ENCODE measurements at places on chromosomes 2 and 18. TPM values are rescaled to one million over a fixed set of nuclear protein-coding genes. Genes with fewer than 3 reads are reported as not detected.
A peak's percentile ranks its signal among the peaks of the same experiment; 100 is the strongest.

GRCh38 chr18:57772387-57772799 is 30.7 kb downstream of the ATP8B1 start:
- DNase-seq = no peak

Gene VRK2
- total RNA-seq = 18.3 TPM

- DNase-seq = no peak
Observed at GRCh38 chr2:170396799-170397459, 219.0 kb downstream of the MYO3B start.

GRCh38 chr18:48200631-48201336 is 208.4 kb downstream of the ZBTB7C start:
- no peak for DNase-seq

GRCh38 chr2:134634054-134634753 is 84.6 kb downstream of the TMEM163 start:
- no peak for DNase-seq

GRCh38 chr2:76679025-76679396 is 843.2 kb downstream of the LRRTM4 start:
- no peak for DNase-seq

- no peak for DNase-seq
Observed at GRCh38 chr2:108279468-108279867, 9.2 kb upstream of the SULT1C2 start.

- DNase-seq = no peak
Observed at GRCh38 chr18:69999656-70000055, 52.0 kb upstream of the CD226 start.

- DNase-seq = no peak
Observed at GRCh38 chr2:32743480-32744236, 115.8 kb downstream of the TTC27 start.

DNA sequence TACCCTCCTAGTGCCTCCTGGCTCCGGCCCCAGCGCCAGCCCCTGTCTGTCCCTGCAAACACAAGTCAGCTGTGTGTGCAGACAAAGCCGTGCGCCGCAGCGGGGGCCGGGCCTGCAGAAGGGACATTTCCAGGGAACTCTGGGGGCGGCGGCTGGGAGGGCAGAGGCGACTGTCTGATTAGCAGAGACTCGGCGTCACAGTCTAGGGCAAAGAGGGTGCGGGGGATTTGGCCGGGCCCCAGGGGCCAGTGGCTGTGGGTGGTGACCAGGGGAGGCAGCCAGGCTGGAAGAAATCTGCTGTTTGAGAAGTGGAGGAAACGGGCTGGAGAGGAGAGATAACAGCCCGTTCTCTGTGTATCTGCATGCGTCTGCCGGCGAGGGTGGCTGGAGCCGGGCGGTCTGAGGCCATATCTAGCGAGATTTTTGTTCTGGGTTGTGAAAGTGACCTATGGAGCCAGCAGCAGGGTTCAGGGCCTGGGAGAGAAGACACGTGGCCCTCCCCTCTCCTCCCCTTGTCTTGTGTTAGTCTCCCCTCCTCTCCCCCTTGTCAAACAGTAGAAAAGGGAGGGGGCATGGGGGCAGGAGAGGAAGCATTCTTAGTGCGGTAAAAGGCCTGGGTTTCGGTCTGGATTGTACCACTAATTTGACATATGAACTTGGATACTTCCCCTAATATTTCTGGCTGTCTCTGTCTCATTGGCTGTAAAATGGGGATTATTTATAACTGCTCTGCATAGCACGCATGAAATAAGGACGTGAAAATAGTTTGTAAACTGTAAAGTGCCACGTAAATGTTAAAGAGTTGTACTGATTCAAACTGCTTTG is 169.4 kb downstream of the SMAD7 start:
- no peak for DNase-seq

Gene SPATA3
- total RNA-seq = 0.76 TPM

GRCh38 chr2:142236181-142236580 is 105.4 kb upstream of the LRP1B start:
- DNase-seq = no peak

DNA sequence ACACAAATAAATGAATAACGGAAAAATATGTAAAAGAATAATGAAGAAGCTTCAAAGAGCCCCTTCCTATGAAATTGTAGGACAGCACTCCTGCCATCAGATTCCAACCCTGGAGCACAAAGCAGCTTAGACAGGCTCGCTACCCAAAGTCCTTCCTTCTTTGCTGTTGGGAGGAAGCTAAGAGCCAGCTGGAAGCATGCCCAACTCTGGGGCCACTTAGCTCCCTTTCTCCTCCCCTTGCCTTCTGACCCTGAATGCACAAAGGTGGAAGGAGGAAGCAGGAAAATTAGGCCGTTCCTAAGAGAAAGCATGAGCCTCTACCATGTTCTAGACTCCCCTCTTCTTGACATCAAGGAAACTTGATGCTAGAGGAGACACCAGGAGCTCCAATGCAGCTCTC is 700.8 kb downstream of the RNF144A start:
- no peak for DNase-seq

- no peak for DNase-seq
Observed at GRCh38 chr2:236939721-236940231, 145.9 kb upstream of the COPS8 start.

DNA sequence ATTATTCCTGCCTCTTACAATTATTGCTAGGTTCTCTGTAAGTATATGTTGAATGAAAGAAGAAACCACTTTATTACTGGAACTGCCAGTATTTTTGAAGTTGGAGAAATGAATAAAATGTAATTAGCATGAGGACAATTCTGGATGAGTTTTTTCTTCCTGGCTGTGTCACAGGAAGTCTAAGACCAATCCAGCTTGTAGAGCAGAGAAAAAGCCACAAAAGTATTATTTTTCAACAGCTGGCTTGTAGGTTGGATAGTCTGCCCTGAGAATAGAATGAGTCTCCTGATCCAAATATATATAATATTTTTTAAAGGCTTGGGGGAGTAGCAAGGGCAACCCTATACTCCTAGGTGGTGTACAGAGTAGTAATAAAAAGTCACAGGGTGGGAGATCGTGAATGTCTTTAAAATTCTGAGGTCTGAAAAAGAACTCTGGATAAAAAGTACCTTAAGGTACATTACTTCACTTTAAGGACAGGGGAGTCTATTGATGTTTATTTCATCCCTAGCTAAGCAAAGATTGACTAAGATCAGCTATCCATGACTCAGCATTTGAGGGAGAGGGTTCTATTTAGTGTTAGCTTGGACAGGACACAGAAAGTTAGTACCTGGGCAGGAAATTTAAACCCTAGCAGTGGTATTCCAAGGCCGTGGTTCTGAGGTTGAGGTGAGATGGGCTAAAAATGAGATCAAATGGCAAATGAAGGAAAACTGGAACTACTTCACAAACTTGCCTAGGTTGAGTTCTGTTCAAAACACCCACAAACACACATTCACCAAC is 31.7 kb downstream of the SLC40A1 start:
- DNase-seq = no peak

DNA sequence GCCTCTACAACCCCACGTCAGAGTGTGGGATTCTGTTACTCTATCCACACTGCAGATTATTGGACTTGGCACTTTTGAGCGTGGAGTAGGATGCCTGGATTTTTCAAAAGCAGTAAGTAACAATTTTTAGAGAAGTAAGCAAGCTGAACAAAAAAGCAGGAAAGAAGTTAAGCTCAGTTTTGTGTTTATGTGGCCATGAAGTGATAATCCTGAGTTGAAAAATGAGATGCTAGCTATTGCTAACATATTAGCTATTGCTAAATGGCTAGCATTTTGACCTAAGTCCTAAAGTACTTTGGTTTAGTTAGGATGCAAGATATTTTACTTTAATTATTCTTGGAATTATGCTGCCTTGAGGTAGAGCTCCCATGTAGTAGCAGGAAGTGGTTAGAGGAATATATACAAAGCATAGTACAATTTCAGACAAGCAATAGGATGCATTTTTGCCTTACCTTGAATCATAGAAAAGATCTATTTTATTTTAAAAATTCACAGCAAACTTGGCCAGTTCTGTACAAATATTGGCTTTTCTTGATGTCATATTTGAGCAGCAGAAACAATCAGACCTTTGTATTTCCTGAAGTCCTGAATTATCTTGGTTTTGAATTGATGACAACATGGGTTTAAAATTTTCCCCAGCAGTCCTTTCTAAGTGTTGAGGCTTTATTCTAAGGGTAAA is 74.6 kb downstream of the COX7A2L start:
- DNase-seq = no peak

GRCh38 chr2:5938566-5938896 is 246.3 kb downstream of the SOX11 start:
- DNase-seq = no peak

DNA sequence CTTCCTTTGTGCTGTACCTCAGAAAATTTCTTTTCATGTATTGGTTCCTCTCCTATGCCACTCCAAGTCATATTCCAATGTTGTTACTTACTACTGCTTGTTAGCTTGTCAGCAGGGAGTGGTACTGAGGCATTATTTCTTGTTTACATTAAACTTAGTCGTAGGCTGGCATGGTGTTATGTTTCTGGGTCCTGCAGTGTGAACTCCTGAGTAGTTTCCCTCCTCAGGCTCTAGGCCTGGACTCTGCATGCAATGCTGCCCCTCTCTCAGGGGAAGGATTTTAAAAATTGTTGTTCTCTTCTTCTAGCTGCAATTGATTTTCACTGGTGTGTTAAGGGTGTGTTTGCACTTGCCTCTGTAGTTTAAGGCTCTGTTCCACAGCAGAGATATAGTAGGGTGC is 671.6 kb downstream of the PLCL1 start:
- no peak for DNase-seq

DNA sequence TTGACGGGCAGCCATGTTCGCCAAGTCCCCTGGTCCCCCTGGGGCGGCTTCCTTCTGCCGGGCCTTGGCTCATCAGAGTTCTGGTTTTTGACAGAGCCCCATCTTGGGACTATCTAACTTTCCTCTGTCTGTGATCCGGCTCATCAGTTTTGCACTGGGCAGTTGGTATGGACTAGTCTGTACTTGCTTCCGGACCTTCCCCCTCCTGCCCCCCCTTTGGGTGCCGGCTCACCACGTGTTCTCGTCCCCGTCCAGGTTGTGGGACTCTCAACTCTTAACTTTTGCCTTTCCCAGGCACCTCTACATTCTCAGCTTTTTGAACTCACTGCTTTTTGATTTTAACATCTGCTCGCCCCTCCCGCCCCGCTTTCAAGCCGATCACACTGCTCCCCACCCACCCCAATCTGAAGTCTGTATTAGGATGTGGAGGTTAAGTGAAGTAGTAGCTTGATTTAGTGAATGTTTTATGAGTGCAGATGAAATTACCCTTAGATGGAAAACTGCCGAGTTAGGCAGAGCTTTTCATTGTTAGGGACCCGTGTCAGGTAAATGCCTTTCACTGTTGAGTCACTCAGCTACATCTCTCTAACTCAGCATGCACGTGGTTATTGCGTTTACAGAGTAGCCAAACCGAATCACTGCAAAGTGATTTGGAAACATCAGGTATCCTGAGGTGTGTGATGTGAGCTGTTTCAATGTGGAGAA is 874 bp downstream of the WDR43 start:
- DNase-seq = peak; percentile 58

Gene TAF4B
- total RNA-seq = 14.7 TPM

GRCh38 chr2:32212295-32212694 is 46.6 kb downstream of the SLC30A6 start:
- no peak for DNase-seq

DNA sequence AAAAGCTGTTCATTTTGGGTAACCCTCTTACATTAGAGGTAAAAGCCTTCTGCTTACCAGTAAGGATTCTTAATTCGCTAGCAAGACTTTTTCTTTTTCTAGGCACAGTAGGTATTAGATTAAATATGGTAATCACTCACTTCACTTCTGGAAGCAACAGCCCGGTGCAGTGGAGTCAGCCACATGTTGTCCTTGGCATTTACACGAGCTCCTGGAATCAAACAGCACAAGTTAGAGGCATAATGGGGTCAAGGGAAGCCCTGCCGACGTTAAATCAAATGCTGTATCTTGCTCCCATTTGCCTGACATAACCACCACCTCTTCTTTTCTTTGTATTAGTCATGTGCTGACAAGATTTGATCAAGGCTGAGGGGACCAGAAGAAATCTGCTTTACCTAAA is 174.1 kb downstream of the ANKRD44 start:
- DNase-seq = no peak

DNA sequence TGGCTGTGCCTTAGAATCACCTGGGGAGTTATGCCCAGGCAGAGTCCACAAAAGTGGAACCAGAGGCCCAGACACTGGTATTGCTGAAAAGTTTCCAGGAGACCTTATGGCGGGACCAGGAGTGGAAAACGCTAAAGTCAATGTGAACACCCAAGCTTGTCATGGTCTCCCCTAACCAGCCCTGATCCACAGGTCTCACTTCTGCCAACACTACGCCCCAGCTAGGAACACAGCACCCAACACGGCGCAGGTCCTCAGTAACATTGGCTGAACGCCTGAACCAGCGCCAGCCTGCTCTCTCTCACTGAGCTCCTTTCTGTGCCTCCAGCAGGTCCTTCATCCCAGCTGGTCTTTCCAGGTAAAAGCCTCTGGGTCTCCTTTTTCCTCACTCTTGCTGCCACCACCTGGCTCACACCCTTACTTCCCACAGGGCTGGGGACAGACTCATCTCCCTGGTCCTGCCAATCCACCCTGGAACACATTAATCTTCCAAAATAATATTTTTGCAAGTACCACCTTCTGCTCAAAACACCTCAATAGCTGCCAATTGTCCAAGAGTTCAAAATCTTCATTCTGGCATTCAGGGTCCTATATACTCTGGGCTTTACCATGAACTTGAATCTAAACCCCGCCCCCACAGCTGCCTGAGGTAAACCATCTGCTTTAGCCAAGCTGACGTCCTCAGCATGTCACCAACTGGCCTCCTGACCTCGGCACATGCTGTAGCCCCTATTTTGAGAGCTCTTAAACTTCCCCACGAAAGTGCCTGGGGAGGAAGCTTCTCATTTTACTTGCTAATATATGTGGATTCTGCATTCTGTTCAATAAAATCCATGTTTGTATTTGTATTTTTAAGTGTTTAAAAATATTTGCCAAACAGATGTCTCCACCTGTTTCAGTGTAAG is 34.6 kb downstream of the ADCY3 start:
- no peak for DNase-seq

DNA sequence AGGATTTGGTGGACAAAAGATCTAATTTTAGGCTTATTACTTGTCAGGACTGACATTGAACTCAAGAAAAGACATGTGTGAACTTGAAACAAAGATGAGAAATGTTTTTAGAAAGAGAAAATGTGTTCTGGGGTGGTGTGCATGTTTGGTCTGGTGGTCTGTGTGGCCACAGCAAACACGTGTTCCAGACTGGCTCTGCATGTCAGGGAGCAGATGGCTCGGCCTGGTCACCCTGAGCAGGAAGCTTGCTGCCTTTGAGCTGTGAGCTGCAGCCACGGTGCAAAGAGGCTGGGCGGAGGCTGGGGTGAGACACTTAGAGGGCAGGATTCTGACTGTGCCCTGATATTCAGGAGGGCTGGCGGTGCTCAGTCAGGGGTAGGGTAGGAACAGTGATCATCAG is 186.1 kb downstream of the CTIF start:
- no peak for DNase-seq

DNA sequence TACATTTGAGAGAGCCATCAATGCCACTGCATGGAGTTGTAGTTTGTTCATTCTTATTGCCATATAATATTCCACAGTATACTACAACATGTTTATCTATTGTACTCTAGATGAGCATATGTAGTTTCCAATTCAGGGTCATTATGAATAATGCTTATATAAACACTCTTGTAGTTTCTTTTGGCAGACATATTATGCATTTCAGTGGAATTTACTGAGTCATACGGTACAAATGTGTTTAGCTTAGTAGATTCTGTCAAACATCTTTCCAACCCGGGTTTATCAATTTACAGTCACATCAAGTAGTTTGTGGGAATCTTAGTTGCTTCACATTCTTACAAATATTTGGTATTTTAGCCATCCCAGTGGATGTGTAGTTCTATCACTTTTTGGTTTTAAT is 161.1 kb downstream of the KCNH7 start:
- DNase-seq = no peak

Gene TRAK2
- 22.8 TPM for total RNA-seq

Data from activated CD8-positive, alpha-beta T cell treated with anti-CD3 and anti-CD28 coated beads for 36 hours (primary cell).